ENCODE measurements at places on chromosomes 12 and 14.

- DNase-seq, result no peak
These were observed 14.6 kb downstream of the VASH1 start for GRCh38 chr14:76775695-76776427.

DNA sequence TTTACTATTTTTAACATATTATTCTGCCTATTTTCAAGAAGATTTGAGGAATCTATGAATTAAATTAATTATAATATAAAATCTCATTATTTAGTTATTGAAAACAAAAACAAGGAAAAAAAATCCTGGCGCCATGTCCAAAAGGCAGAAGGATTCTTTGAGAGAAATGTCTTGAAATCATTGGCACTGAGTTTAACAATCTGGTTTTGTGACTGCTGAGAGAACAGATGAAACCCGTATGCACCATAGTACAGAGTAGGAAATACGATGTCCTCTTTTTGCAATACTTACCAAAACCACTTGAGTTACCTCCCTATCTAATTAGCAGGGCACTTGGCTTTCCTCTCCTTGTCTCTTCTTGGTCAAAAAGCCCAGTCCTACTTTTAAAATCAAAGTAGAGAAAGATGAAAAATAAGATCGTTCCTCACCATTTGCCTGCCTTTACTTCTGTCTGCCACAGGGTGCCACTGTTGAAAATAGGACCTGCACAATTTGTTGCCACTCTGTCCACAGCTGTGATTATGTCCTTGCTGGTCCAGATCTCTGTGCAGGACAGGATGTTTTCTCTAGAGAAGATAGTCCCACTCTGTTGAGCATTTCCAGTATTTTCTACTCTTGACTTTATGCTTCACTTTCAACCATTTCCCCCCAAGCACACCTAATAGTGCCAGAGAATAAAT is 179.7 kb downstream of the PDZRN4 start:
- no peak for DNase-seq

- DNase-seq, result no peak
These were observed 505.5 kb downstream of the NPAS3 start for GRCh38 chr14:33444136-33444535.

- no peak for DNase-seq
These were observed 3.8 kb upstream of the NUMB start for GRCh38 chr14:73462048-73462715.

DNA sequence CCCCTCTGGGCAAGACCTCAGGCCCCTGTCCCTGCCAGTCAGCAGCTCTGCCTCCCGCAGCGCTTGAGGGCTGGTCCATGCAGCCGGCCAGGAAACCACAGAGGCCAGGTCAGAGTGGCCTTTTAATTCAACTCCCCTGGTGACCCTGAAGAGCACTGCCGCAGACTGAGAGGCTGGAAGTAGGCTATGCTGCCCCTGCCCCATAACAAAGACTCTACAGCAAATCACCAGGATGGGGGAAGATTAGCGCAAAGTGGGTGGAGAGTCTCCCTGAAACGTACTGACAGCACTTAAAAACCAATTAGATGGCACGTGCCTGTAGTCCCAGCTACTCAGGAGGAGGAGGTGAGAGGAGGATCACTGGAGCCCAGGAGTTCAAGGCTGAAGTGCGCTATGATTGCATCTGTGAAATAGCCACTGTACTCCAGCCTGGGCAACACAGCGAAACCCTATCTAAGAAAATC is 70.5 kb downstream of the ITPK1 start:
- DNase-seq, result no peak

GRCh38 chr12:131910302-131911027 is 16.0 kb downstream of the ULK1 start:
- DNase-seq, result no peak

DNA sequence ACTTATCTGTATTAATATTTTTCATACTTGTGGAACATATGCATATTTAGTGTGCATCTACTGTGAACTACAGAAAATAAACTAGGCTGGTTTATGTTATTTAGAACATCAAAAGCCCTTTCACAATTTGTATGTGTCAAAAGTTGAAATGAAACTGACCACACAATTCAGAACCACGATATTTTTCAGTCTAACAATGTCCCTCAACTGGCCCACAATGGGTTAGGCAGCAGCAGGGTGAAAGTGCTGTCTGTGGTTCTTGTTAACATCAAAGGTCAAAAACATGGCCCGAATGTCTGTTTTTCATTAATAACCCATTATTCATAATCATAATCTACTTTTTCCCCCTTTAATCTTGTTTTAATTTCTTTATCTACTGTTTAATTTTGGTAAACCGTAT is 559.9 kb upstream of the ATP2B1 start:
- DNase-seq, result no peak

- DNase-seq, result no peak
These were observed 39.4 kb downstream of the ADGRD1 start for GRCh38 chr12:130992979-130993538.

DNA sequence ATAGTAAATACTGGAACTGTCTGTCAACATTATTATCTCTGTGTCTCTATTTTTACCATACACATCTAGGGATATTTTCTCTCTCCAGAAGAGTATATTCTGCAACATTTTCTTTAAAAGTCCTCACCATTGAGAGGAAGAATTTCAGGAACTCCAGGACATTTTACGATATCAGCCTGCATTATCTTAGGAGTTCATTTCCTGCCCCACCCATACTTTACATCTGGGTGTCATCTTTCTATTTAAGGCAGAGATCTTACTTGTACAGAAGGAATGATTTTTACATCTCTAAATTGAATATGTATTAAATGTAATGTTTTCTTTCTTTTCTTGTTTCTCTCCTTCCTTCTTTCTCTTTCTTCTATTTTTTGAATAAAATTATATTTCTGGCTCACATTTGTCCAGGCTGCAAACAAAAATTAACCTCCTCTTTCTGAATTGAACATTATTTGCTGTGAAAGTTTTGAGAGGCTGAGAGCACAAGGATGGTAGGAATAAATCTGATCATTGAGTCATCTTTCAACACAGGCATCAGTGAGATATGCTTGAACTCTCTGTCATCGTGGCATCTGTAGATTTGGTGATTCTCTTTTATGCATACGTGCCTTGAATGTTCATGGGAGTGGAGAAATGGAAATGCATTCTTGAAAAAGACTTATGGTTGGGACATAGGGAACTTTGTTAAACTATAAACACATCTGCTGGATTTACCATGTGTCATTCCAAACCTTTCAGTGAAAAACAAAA is 753.6 kb downstream of the SLC16A7 start:
- DNase-seq, result no peak

- DNase-seq, result no peak
These were observed 5.3 kb downstream of the LRP1-AS start for GRCh38 chr12:57142121-57142520.

DNA sequence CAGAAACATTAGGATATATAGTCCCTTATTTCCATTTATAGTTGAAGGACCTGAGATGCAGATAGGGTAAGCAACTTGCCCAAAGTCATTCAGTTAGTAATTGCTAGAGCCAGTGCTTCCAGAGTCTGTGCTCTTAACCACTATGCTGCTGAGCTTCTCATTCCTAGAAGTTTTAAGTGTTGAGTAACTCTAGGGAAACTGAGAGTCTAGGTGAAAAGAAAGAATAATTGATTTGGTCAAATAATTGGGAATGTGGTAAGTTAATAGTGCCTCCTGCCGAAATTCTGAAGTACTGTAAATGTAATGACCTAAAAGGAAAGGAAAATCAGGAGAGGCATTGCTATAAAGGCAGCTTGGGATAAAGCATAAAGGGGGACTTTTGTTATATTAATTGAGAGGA is 14.1 kb downstream of the PYROXD1 start:
- no peak for DNase-seq

GRCh38 chr12:66693901-66694513 is 15.1 kb upstream of the GRIP1 start:
- DNase-seq, result no peak

- DNase-seq, result no peak
These were observed 28.9 kb upstream of the GARIN6 start for GRCh38 chr12:99618657-99619056.

- no peak for DNase-seq
These were observed 864.6 kb upstream of the SEL1L start for GRCh38 chr14:82398256-82398655.

GRCh38 chr12:9933958-9934357 is 1.8 kb upstream of the CLEC2A start:
- DNase-seq, result no peak

DNA sequence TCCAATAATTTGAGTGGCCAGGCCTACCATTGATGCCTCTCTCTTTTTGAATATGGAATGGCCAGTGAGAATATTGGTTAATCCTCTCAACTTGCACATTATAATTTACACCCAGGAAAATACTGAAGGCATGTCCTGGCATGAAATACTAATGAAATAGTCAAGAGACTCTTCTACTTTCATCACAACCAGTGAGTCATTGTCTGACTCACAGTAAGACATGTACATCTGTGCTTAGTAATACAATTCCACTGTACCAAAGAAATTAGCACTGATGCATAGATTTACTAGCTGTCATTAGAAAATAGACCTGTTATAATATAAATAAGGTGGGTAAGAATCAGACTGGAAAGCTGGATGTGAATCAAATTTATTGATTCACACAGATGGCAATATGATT is 31.6 kb downstream of the KCNC2 start:
- no peak for DNase-seq

DNA sequence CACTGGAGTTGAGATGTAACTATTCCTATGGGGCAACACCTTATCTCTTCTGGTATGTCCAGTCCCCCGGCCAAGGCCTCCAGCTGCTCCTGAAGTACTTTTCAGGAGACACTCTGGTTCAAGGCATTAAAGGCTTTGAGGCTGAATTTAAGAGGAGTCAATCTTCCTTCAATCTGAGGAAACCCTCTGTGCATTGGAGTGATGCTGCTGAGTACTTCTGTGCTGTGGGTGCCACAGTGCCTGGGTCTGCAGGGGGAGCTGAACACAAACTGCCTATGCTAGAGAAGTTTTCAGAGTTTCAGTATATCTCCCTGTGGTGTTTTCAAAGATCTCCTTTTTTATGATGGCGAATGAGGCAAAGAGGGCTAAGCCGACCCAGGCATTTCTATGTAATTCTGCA is 179.2 kb upstream of the OR4E1 start:
- DNase-seq, result no peak

DNA sequence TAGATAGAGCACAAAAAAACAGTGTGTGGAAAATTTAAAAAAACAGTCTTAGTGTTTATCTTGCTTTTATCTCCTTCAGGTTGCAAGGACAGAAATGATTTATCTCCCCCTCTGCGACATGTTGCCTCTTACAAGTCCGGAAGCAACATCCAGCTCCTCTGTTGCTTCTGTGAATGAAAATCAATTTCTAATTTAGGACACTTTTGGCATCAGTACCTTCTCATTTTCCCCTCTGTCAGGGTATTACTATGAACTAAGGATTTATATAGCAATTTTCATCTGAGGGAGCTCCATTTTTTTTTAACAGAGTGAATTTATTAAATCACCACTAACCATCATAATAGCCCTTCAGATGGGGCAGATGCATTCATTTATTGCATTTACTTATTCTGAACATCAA is 116.6 kb upstream of the PLXNC1 start:
- no peak for DNase-seq

DNA sequence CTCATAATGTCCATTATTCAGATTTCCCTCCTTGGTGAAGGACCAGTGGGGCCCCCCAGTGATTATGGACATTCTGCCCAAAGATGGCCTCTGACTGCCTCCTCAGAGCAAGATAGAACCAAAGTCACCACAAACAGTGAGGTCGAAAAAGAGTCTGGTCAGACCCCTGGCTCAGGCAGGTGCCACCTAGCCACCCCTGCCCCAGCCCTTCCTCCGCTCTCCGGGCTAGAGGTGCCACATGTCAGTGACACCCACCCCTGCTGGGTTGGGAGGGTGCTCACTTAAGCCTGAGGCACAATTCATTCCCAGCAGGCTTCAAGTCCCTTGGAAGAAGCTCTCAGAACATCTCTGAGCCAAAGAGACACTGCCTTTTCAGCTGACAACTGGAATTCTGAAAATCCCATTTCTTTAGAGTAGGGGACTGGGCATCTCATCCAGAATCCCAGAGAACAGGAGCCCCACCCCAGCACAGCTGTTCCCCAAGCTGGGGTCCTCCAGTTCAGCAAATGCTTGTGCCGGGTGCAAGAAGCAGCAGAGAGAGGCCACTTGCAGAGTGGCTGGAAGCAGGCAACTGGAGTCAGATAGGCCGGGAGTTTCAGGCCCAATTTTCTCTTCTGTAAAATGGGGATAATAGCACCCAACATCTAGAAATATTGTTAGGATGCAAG is 50.3 kb downstream of the ISCA2 start:
- DNase-seq, result no peak

GRCh38 chr12:105281694-105282049 is 45.7 kb upstream of the APPL2 start:
- DNase-seq, result no peak

GRCh38 chr12:19431407-19432308 is 7.6 kb upstream of the AEBP2 start:
- no peak for DNase-seq

DNA sequence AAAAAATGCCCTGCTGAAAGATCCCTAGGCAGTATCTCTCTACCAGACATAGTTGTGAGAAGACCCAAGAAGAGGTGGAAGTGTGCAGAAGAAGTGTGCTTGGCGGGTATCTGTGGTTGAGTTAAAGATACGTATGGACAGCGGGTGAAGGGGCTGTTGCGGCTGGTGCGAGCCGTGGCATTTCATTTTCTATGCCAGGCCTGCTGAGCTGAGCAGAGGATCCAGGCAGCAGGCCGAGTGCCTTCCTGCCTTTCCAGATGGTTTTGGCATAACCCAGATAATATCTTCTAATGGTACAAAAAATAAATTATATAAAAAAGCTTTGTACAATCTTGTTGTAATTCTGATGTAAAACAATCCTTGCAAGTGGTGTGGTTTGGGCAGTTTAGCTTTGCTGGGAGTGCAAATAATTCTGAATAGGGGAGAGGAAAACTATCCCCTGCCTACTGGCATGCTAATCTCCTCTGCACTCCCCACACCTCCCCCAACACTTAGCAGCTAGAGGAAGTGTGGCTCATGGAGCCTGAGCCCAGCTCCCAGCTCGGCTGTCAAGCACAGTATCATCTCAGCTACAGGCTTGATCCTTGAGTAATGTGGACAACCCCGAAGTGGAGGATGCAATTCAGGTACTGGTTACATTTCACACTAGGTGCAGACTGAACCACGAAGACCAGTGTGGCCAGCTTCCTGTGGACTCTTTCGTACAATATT is 168.9 kb downstream of the VRK1 start:
- no peak for DNase-seq

DNA sequence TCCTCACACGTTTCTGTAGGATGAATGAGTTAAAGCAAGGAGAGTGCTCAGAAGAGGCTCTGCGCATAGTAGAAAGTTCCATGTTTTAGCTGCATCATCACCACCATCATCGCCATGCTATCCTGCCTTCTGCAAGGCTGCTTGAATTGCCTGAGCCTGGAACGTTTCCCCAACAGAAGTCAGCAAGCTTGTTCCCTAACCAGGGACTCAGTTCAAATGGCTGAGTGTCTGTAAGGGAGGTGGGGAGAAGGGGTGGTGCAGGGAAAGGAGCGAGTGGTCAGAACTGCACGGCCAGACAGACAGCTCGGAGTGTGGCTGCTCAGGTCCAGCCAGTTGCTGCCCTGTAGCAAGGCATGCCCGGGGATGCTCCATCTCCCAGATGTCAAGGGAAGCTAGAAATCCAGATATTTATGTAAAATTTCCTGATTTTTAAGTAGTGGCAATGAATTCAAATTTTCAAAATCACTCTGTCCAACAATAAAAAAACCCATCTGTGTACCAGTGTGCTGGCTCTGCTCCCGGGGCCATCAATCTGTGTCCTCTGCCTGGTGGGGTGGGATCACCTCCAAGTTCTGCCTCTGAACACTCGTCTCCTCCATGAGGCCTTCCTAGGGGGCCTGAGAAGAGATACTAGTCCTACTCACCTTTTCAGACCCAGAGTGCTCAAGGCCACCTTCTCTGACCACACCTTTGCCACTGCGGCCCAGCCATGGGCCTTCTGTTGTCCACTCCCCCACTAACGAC is 162.7 kb downstream of the FOXN3 start:
- no peak for DNase-seq

- no peak for DNase-seq
These were observed 60.7 kb upstream of the PYGL start for GRCh38 chr14:51004801-51005526.
